Activated T-helper 1 cell treated with anti-CD3 and anti-CD28 coated beads, Interleukin-2, amount 50 U/mL, for 16 hours (primary cell): ENCODE measurements at places on chromosomes 13 and 19.
A peak's percentile ranks its signal among the peaks of the same experiment; 100 is the strongest.

GRCh38 chr13:109870274-109870673, 83.9 kb upstream of the IRS2 start:
- no peak for DNase-seq

DNA sequence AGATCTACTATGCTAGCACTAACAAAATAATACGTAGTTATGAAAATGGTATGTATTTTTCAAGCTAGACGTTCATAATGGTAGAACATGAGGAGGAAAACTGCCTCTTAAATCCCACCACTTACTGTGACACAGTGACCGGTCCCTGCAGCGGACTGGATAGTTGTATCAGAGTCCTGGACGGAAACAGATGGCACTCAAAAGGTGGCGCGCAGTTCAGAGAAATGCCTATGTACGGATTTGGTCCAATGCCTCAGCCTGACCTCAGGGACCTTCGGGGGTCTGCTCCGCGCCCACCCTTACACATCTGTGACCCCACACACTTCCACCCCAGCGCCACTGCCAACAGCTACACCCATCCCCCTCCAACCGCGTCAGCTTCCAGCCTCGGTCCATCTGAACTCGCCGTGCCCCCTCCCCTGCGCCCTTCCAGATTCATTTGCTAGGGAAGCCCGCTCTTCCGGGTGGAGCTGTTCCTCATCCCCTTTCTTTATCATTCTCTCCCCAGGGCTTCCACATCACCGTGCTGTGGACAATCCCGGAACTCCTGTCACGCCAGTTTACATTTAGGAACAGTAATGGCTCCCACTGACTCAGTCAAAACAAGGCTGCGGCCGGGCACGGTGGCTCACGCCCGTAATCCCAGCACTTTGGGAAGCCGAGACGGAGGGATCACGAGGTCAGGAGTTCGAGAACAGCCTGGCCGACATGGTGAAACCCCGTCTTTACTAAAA, 792 bp upstream of the LENG8 start:
- no peak for DNase-seq

DNA sequence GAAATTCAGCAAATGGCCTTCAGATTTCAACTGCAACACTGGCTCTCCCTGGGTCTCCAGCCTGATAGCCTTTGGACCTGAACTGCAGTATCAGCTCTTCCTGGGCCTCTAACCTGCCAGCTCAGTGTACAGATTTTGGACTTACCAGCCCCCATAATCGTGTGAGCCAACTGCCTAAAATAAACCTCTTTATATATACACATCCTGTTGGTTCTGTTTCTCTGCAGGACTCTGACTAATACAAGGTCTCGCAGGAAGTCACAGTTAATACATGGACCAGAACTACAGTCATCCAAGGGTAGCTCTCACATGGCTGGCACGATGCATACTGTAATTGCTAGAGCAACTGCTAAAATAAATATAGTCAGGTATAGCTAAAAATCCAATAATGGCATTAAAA, 85.1 kb downstream of the KATNAL1 start:
- no peak for DNase-seq

- no peak for DNase-seq
These were observed 7.1 kb downstream of the DNASE2 start for GRCh38 chr19:12873891-12874745.

- no peak for DNase-seq
These were observed 67.5 kb upstream of the DOCK9 start for GRCh38 chr13:99045396-99045795.

- no peak for DNase-seq
These were observed 61.2 kb upstream of the ARGLU1 start for GRCh38 chr13:106628936-106629659.

DNA sequence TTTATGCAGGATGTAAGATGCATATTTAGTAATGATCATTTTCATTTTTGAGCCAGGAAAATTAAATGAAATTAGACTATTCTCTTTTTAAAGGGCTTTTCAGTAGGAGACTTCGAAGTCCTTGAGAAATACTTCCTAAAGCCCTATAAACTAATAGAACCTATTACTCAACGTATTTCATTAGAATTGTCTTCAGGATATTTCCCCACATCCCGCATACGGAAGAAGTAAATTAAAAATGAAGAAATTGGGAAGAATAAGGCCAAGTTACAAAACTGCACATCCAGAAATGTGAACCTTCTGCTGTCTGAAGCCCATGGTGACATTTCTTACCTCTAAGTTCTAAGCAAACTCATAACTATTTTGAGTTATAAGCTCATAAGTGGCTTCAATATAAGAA, 66.5 kb downstream of the RXFP2 start:
- no peak for DNase-seq

GRCh38 chr13:59734393-59734792, 429.3 kb downstream of the DIAPH3 start:
- no peak for DNase-seq

DNA sequence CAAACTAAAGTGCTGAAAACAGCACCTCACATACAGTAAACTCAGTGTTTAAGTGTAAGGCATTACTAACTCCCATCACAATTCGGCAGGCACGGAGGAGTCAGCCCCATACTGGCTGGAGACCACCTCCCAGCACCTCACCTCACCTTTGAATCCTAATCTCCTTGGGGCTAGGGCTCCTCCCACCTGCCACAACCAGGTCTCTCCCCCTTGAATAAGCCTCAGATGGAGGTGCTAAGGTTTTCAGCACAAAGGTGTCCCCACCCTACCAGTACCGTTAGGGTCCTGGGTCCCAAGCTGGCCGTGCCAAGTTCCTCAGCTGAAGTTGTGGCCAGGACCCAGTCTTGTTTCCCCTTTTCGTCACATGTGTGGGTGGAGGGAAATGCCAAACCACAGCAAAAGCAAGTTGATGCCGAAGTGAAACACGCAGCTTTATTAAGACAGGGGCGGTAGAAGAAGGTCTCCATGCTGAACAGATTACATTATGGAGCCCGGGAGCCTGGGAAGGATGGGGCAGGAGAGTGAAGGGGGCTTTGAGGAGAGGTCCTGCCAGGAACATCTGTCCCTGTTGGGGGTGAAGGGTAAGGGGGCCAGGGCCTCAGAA, at the start of gene IGFLR1:
IGFLR1 (minus strand) TSS at position 332 of the 604 bp plus-strand sequence. CDS start 1,272 bp downstream, outside the sequence.
- peak; percentile 56 for DNase-seq
